ENCODE measurements at places on chromosomes 1 and 21. TPM values are rescaled to one million over a fixed set of nuclear protein-coding genes. Genes with fewer than 3 reads are reported as not detected.

The OR2L13 gene
- not detected for total RNA-seq

The KRTAP21-2 gene
- total RNA-seq = not detected

The FAM151A gene
- total RNA-seq = not detected

The DCDC2B gene
- total RNA-seq = not detected

The KLHL12 gene
- total RNA-seq = 20.4 TPM

The SLC30A10 gene
- total RNA-seq = not detected

The TOMM40L gene
- total RNA-seq = 9.7 TPM

The ASTN1 gene
- total RNA-seq = not detected

The RAB42 gene
- total RNA-seq = 1.5 TPM

The PEX14 gene
- total RNA-seq = 19.2 TPM

The LCE2B gene
- total RNA-seq = not detected

The RBP7 gene
- 0.68 TPM for total RNA-seq

The SLC6A9 gene
- 1.5 TPM for total RNA-seq

The TP73 gene
- 0.88 TPM for total RNA-seq

The RXFP4 gene
- not detected for total RNA-seq

The TENT5C gene
- total RNA-seq = 0.92 TPM

The PMF1 gene
- total RNA-seq = 59.0 TPM

The HHIPL2 gene
- total RNA-seq = not detected

The FMO5 gene
- total RNA-seq = 0.34 TPM

The C4BPA gene
- not detected for total RNA-seq

The LCE1D gene
- total RNA-seq = not detected

The PLPPR5 gene
- 0.05 TPM for total RNA-seq

The CLIC4 gene
- 522 TPM for total RNA-seq

The C1orf87 gene
- total RNA-seq = not detected

The TRIM45 gene
- total RNA-seq = 3.0 TPM

The C1orf210 gene
- not detected for total RNA-seq

The GBP7 gene
- total RNA-seq = not detected

The HHAT gene
- 5.9 TPM for total RNA-seq
